AG10803 (cell line): ENCODE measurements at places on chromosomes 2 and 18.
A peak's percentile ranks its signal among the peaks of the same experiment; 100 is the strongest.

DNA sequence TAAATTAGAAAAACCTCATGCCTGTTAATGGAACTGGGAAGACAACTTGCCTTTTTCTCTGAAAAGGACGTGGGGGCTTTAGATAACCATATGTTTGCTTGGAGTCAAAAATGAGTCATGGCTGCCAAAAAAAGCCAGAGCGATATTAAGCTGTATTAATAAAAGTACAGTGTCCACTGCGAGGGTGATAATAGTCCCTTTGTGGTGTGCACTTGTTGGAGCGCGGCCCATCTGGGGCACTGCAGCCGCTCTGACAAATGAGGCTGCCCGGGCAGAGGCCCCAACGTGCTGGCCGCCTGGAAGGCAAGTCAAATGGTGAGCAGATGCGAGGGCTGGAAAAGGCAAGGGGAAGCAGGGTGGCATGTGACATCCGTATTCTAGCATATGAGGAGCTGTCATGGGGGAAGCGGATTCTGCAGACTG lies 103.3 kb upstream of the NCK2 start:
- DNase-seq = peak; percentile 8

DNA sequence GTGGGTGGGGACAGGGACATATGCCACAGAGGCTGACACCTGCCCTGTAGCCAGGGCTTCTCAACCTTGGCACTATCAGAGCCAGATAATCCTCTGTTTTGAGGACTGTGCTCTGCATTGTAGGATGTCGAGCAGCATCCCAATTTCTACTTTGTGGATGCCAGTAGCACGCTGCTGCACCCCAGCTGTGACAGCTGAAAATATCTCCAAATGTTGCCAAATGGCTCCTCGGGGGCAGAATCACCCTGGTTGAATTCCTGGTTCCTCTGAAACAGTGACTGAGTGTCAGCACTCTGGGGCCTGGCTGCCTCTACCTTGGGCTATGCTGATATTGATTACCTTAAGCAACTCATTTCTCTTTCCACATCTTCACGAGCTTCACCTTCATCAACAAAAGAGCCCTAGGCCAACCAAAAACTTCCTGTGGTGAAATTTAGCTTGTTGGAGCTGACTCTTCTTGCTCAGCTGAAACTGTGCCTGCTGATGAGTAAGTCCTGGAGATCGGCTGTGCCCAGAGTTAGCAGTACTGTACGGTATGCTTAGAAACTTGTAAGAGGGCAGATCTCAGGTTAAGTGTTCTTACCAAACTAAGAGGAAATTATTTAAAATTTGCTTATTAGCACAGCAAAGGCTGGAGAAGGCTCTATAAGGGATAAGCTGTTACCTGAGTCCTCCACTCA lies 138.1 kb downstream of the SEPTIN10 start:
- DNase-seq = peak; percentile 79

DNA sequence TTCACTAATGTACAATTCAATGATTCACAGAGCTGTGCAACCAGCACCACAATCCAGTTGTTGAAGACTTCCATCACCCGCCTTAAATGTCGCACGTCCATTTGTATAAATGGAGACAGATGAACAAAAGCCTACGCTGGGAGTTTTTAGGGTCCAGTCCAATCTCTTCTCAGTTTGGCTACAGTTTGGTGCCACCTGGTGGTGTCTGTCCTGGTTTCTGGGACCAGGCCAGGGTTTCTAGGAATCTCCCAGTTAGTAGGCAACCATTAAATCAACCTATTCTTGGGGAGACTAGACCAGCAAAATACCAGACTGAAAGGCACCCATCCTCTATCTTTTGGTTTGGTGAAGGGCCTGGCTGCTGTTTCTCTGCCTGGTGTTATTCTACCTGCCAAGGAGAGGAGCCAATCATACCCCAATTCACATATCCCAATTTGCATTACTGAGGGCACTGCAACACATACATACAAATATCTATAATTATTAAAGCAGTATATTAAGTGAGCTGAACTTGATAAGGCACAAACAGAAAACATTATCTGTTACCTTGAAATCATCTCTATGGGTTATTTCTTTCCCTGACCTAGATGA lies 3.2 kb upstream of the DDX1 start:
- DNase-seq = peak; percentile 56

DNA sequence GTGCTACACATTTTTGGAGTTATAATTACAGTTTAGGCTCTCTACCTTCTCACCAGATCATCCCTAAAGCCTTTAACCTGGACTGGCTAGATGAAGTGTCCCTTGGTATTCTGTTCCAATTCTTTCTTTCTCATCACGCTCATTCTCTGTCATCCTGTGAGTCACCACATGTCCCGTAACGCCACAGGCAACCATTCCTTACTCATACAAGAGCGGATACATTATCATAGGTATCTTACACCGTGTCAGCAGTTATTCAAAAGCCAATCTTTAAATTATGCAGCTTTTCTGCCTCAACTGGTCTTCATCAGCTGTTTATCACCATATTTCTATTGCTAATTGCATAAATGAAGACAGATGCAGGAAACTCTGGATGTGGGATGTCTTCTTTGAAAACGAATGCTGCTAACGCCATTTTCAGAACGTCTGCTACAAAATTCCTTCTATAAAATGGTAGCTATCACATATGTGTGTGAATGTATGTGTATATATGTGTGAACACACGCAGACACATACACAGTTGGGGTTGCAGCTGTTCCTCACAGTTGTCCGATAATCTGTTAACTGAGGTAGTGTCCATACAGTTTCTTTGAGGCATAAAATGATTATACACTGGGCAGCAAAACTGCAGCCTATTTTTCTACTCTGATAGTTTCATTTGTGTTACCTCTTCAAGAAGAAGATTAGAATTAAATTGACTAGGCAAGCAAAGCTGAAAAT lies 47.9 kb downstream of the EML6 start:
- peak; percentile 40 for DNase-seq

DNA sequence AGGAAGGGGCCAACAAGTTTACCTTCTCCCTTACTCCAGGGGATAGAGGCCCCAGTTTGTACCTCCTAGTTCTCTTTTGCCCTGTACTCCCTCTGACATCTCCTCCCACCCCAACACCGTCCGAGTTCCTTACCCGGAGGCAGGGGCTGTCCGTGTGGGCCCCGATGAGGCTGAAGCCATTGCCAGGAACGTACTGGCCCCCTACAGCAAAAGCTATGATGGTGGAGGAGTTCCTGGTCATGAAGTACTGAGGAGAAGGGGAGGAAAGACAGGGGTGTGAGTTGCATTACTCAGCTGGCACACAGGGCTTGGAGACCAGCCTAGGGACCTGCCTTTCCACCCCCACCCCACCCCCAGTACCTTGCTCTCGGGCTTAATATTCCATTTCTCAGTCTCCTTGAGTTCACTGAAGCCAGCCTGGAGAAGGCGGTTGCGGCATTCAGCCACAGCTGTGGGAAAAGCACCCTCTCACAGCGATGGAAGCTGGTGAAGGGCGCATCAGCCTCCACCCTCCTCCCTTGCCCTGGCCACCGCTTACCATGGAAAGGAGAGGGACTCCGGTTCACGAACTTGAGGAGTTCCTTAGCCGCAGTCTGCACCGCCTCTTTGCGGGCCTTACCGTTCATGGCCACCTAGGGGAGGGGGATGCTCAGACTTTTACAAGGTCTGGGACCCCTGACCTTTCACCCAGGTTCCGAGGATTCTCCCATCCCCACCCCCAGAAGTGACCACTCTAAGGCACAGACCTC lies 1.0 kb downstream of the DNPEP start:
- DNase-seq = no peak

GRCh38 chr2:212249451-212249850 lies 289.2 kb downstream of the ERBB4 start:
- DNase-seq = peak; percentile 4

DNA sequence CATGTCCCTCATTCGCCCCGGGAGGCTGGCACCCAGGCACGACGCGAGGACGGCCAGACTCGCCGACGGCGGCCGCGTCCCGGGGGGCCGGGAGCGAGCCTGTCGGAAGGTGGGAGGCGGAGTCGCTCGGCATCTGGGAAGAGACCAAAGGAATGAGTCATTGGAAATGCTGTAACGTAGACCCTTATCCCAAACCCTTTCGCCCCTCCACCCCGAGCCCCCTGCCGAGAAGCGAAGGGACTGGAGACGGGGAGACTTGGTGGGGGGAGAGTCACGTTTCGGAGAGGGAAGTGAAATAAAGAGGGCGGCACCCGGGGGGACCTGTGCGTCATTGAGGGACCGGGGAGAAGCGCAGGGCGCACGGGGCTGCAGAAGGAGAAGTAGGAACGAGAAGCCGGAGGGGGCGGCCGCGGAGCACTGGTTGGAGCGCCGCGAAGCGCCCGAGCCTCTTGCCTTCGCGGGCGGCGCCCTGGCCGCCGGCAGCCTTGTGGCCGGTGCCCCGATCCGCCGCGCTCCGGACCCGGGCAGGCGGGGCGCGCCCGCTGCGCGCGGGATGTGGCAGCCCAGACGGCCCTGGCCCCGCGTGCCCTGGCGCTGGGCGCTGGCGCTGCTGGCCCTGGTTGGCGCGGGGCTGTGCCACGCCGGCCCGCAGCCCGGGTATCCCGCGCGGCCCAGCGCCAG lies at the start of gene EMILIN2:
TSS of gene EMILIN2 (plus strand) at position 371 of the 681 bp plus-strand sequence. CDS start at position 554, 183 bp downstream.
- DNase-seq = peak; percentile 31

- no peak for DNase-seq
Measured at GRCh38 chr18:24189664-24190346, 50.9 kb downstream of the CABYR start.

GRCh38 chr2:145811276-145812164 lies 1291.6 kb upstream of the ZEB2 start:
- DNase-seq = no peak

DNA sequence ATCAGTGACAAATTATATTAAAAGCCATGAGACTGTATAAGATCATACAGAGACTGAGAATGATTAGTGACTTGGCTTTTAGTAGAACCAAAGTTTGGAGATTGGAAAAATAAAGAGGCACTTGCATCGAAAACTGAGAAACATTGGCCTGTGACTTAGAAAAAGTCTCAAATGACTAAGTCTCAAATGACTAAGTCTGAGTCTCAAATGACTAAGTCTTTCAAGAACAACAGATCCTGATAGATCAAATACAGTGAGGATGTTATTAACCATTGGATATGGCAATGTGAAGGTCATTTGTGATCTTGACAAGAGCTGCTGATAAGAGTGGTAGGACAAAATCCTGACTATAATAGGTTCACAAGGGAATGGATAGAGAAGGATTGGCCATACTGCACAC lies 135.5 kb upstream of the FANCL start:
- no peak for DNase-seq

DNA sequence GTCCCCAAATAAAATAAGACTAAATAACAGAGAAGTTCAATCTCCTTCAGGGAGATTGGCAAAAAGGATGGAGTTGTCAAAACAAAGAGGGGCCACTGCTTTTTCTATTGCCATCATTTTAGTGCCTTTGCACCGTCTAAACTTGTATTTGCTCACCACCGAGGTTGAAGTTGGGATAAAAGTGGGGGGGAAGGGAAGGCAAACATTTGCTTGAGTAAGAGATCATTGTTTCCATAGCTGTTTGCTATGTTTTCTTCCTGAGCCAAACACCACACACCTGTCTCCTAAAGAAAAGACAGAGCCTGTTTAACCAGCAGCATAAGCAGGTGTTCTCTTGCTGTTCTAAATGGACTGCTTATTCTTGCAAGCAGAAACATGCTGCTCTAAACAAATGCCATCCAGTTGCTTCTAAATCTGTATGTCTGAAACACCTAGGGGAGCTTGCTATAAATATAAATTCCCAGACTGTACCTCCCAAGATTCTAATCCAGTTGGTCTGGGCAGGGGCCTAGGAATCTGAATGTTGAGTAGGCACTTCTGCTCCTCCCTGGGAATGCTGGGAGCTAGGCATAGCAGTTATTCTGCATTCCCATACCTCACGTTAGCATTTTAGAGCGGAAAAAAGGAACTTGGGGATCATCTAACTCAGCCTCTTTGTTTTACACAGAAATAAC lies 179.4 kb upstream of the ARL4C start:
- DNase-seq = no peak

- no peak for DNase-seq
Measured at GRCh38 chr2:232299084-232299483, 79.5 kb upstream of the ALPP start.

- DNase-seq = no peak
Measured at GRCh38 chr2:9795071-9795470, 48.2 kb upstream of the TAF1B start.

- DNase-seq = no peak
Measured at GRCh38 chr2:149863227-149863626, 275.7 kb upstream of the MMADHC start.

- no peak for DNase-seq
Measured at GRCh38 chr18:11909061-11909455, 941 bp upstream of the MPPE1 start.

- DNase-seq = no peak
Measured at GRCh38 chr2:60540074-60540473, 13.4 kb downstream of the BCL11A start.

- peak; percentile 60 for DNase-seq
Measured at GRCh38 chr2:111071600-111072171, 49.0 kb upstream of the BCL2L11 start.

DNA sequence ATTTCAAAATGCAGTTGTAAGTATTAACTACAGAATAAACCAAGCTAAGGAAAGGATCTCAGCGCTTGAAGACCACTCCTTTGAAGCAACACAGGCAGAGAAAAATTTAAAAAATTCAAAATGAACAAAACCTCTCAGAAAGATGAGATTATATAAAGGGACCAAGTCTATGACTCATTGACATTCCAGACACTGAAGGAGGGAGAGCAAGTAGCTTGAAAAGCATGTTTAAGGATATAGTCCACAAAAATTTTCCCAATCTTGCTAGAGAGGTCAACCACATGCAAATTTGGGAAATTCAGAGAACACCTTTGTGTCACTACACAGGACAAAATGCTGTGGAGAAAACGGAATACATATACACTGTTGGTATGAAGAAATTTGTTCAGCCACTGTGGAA lies 112.6 kb upstream of the MC4R start:
- DNase-seq = peak; percentile 46

DNA sequence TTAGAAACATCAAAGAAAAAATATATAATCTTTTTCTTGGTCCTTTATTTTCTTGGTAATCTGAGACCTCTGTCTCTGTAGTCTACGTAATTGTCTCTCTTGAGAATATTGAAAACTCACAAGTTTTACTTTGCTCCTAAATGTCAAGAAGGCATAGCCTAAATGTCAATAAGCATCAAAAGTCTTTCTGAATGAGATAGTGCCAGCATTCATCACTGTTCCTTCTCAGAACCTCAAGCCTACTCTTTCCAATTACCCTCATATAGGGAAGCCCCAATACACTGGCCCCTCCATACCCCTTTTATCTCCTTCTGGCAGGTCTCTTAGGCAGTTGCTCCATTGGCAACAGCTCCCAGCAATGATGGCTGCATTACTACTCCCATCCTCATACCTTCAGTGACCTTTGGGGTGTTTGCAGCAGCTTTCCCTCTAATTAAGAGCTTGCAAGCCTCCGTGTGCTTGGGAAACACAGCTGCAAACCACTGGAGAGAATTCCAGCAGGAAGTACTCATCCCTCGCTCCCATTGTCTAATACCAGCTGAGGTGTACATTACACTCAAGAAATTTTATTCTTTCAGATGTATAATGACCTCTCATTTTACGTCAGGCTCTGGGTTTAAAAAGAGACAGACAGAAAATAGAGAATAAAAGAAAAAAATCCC lies 95.8 kb downstream of the KYNU start:
- peak; percentile 49 for DNase-seq
